ENCODE measurements at places on chromosomes 7 and 10.

DNA sequence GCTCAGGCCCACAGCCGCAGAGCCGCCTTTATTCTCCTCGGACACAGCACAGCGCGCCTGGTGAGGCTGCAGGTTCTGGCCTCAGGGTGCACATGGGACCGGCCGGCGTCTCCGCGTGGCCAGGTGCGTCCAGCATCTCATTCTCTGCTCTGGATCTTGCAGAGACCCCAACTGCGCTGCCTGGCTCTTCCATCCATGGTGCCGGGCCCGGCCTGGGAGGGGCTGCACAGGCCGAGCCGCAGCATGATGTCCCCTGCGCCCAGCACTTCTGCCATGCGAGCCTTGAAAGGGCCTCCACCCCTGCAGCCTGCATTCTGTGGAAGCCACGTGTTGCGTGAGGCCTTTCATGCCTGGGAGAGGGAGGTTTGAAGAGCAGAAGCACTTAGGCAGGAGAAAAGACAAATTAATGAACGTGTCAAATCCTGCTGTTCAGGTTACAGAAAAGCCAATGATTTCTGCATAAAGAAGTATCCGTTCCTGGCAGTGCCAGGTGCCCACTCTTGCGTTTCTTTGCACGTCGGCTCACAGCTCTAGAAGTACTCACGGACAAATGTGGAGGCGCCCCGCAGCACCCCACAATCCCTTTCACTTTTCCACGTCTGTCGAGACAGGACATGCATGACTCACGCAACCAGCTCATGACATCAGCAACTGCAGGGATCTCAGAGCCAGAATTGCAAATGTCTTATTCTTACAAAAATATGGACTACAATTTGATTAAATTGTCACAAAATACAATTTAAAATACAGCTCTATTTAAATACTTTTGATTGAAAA lies 571.4 kb downstream of the DNAJB6 start:
- no peak for DNase-seq

DNA sequence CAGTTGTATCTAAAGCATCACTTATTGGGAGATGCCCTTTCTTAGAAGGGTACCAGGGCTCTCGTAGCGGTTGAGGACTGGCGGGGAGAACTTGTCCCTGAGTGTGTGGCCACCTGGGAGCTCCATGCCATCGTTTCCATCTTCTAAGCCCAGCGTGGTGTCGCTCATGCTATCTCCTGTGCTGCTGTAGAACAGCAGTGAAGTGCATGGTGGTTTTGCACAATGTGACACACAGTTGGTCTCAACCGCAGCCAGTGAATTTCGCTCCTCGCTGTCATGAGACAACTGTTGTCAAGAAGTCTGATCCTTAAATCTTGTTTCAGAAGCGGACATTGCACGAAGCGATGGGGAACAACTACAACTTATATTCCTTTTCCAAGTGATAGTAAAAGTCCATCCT lies 283.4 kb downstream of the GRID1 start:
- DNase-seq, result no peak

DNA sequence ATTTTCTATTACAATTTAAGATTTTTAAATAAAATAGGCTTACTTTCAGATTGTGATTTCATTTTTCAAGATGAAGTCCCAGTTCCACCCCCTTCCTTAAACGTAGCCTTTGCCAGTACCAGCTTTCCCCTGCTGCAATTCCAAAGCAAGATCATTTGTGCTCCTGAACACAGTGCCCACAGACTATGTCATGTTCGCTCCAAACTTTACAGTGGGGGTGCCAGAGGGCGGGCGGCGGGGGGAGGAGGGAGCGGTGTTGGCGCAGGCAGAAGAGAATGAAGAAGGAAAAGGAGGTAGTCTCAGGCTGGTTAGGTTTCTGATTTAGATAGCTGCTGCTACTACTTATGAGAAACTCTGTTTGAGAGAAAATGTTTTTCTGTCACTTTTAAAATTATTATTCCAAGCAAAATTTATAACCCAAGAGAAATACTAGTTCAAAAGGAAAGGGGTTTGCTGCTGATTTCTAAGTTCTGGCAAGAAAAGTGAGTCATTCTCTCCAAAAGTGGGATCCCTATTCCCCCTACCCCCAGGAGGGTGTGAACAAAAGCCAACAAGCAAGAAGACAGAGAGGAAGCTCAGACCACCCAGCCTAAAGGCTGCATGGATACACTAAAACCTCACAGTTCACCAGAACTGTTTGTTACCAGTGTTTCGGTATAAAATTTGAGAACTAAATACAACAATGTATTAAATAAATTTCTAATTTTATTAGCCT lies 109.6 kb downstream of the SRPK2 start:
- no peak for DNase-seq

GRCh38 chr10:42987121-42987541 lies 89.7 kb upstream of the RET start:
- DNase-seq, result no peak

GRCh38 chr7:90188281-90188680 lies 23.3 kb upstream of the STEAP2 start:
- DNase-seq, result no peak

DNA sequence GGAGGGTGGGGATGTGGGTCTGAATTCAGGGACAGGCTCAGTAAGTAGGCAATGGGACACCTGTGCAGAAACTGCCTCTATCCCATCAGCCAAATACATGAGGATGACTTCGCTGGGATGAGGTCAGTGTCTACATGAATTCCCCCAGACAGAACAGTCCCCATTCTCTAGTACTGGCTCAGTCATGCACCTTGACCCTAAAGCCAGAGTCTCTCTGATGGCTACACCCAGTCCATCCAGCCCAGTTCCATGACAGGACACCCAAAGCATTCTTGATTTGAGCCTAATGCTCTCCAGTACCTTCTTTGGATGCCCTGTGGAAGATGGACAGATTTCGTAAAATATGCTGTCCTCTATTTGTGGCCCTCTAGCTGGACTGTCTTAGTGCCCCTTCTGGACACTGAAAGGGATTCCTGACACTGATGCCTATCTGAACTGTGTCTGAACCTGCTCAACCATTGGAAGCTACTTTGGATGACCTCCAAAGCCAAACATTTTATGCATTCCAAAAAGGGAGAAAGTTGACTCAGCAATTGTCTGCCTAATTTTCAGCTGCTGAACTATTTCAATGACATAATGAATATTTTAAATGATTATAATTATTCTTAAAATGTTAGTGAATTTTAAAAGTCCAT lies 14.6 kb downstream of the SFRP4 start:
- DNase-seq, result no peak

DNA sequence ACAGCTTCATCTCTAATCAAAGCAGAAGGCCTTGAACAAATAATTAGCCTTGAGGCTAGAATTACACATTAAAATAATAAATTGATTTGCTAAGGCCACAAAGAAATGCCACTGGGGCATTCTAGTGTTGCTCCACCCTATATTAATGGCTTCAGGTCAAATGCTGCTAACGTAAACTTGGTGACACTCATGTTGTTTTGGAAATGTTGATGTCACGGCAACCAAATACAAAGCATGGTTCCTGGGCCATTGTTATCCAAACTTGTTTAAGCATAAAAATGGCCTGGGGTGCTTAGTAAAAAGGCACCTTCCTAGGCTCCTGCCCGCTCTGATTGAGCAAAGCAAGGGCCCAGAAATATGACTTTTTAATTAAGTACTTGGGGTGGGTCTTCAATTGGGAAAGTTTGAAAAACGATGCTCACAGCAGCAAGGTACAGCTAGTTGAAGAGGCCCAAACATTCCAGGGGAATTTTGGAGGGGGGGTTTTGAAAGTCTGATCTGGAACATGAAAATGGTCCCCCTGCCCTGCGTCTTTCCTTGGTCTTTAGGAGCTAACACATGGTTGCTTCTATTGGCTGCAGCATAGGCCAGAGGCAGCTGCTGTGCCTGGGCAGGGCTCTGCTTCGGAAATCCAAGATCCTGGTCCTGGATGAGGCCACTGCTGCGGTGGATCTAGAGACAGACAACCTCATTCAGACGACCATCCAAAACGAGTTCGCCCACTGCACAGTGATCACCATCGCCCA lies 67.8 kb downstream of the ABCC2 start:
- no peak for DNase-seq

GRCh38 chr10:24465891-24466818 lies 257.2 kb downstream of the KIAA1217 start:
- DNase-seq, result no peak

DNA sequence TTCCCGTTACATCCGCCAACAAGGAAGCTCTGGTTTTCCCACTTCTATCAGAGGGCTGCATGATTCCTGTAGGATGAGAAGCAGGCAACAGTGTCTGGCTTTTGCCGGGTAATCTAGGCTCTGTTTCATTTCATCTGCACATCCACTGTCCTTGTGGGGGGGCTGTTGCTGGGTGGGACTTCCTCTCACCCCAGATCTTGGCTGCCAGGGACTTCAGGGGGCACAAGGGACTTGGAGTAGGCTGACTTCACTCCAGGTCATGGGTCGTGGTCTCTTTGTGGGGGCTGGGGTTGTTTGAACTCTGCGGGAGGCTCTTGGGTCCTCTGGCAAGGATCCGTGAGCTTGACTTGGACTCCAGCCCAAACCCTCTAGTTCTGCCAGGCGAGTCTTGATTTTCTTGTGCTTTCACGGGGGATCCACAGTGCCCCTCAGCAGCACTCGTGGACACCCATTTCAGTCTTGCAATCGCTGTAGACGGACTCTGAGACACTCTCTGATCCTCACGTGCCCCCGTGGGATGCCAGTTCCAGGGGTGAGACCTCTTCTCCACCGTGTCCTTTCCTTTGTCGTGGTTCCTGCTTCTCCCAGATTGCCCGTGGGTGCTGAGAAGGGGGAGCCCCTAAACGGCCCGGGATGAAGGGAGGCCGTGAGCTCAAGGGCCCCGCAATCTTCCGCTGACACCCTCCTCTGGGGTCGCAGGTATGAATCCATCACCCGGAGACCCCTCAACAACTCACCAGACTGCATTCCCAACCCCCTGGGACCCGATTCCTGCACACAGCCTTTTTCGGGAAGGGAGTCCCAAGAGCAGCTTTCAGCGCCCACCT lies 21.4 kb upstream of the ZNF273 start:
- no peak for DNase-seq

- no peak for DNase-seq
Measured at GRCh38 chr10:8665322-8665721, 610.8 kb downstream of the GATA3 start.

- no peak for DNase-seq
Measured at GRCh38 chr10:30433306-30433729, 666 bp upstream of the MAP3K8 start.
